ENCODE measurements at places on chromosomes 5 and 9. TPM values are rescaled to one million over a fixed set of nuclear protein-coding genes. Genes with fewer than 3 reads are reported as not detected.

CDX1 gene
- total RNA-seq = not detected

TUSC1 gene
- total RNA-seq = 7.9 TPM

RAI14 gene
- 9.8 TPM for total RNA-seq

C5orf34 gene
- 1.2 TPM for total RNA-seq

TMOD1 gene
- 0.60 TPM for total RNA-seq

PDLIM4 gene
- total RNA-seq = 26.9 TPM

MYOT gene
- total RNA-seq = not detected

CNTLN gene
- total RNA-seq = 2.5 TPM

C5orf58 gene
- not detected for total RNA-seq

PDZD2 gene
- 20.8 TPM for total RNA-seq

GADD45G gene
- total RNA-seq = 1.6 TPM

GALNT12 gene
- total RNA-seq = 16.6 TPM

FGFR4 gene
- 2.7 TPM for total RNA-seq

AQP7 gene
- total RNA-seq = 1.7 TPM

NTNG2 gene
- 0.24 TPM for total RNA-seq

Measured in esophagus mucosa (tissue), 1 donor.